ENCODE measurements at places on chromosomes 1 and 21.

GRCh38 chr1:37919277-37919676, 27.6 kb downstream of the INPP5B start:
- DNase-seq: no peak

DNA sequence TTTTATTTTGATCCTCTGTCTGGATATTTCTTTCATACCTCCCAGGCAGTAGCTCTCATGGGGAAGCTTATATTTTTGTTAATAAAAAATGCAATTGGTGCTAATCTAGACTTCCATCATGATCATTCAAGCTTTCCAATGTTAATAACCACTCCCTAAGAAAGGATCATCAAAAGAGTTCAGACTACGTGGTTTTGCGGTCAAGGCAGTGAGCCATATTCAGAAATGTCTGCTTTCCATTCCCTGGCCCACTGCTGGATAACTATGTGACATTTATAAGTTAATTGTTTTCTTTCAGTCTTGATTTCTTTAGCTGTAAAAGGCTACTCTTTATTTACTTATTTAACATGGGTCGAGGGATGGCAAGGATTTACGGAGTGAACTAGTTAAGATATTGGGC, 414.6 kb downstream of the LMO4 start:
- no peak for DNase-seq

DNA sequence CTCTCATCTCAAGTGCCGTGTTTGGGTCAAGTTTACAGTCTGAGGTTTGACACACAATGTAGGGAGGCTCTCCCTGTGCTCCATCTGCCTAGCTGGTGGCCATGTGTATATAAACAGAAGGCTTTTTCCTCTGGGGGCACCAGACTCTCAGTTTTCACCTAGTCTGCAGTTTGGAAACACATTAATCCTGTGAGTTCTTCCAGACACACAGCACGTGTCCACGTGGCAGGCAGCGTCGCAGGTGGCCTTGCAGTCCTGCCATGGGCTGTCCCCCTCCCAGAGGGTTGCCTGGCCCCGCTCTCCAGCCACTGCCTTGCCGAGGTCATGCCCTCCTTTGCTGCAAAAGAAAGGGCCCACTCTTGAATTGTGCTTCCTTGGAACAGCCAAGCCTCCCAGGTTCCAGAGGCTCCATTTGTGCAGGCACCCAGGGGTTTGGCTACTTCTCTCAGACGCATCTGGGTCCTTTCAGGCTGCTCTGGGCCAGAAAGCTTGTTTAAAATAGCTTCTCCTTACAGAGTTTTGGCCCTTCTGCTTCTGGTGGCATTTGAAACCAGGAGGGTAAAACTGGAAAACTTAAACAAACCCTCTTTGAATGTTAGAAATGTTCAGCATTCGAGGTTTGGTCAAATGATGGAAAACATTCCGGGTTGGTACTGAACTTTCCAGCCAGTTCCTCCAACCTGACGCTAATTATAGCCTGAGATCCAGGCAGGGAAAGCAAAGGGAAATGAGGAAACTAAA, 4.4 kb upstream of the RUNX1 start:
- DNase-seq: no peak

- no peak for DNase-seq
Measured at GRCh38 chr21:40060083-40060677, 192.9 kb downstream of the PCP4 start.

GRCh38 chr1:193111641-193112090, 6.5 kb upstream of the GLRX2 start:
- no peak for DNase-seq

DNA sequence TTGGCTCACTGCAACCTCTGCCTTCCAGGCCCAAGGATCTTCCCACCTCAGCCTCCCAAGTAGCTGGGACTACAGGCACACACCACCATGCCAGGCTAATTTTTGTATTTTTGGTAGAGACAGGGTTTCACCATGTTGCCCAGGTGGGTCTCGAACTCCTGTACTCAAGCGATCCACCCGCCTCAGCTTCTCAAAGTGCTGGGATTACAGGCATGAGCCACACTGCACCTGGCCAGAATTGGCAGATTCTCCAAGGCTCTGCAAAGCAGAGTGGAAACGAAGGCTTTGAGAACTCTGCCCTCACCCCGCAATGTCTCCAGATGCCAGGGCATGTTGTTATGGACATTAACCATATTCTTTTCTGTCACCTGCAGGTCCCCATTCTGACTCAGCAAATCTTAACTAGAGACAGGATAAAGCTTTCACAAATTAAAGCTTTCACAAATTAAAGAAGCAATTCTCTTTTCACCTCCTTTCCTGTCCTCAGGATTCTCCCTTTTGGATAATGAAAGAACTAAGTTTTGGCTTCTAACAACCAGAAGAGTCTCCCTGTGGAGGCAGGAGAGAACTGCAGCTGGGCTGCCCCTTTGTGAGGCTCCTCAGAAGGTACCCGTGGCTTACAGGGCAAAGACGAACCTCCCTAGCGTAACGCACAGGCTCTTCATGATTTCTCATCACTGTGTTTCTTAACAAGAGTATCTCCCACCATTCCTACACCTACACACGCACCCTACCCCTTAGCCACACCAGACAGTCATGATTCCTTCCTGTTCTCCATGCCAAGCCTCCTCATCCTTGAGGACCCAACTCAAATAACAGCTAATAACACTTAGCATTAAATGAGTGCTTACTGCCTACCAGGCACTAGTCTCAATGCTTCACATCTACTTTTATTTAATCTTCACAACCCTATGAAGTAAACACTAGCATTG, 29.8 kb downstream of the GPA33 start:
- DNase-seq: no peak

GRCh38 chr1:153371231-153371630, 4.2 kb downstream of the S100A12 start:
- DNase-seq: no peak

- no peak for DNase-seq
Measured at GRCh38 chr1:214603819-214604252, 841 bp downstream of the CENPF start.

- DNase-seq: no peak
Measured at GRCh38 chr21:35222541-35222941, 173.4 kb upstream of the RUNX1 start.
